ENCODE measurements at places on chromosomes 5 and 9. TPM values are rescaled to one million over a fixed set of nuclear protein-coding genes. Genes with fewer than 3 reads are reported as not detected.
A peak's percentile ranks its signal among the peaks of the same experiment; 100 is the strongest.

The ATG12 gene
- total RNA-seq = 270 TPM

GRCh38 chr9:75544815-75545214, 345.7 kb upstream of the PCSK5 start:
- DNase-seq = no peak

GRCh38 chr9:134955801-134956200, 38.1 kb upstream of the FCN1 start:
- DNase-seq = no peak

The TOPORS gene
- 12.7 TPM for total RNA-seq

DNA sequence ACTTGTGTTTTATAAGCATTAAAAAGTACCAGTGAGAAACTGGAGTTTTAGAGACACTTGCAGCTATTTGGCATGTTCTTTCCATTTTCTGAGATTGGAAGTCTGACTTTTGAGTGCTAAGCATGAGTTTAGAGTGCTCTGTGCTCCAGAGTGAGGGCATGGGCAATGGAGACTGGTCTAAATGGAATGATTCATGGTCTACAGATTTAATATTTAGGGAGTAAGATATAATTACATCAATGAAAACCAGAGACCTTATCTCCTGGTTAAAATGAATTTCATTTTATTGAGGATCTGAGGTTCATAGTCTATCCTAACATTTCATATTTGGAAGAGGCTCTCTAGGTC, 135.9 kb upstream of the RPS23 start:
- DNase-seq = no peak

The IL9 gene
- total RNA-seq = not detected

The LIX1 gene
- total RNA-seq = not detected

GRCh38 chr5:18882154-18882553, 1105.8 kb downstream of the CDH18 start:
- DNase-seq = no peak

- no peak for DNase-seq
Measured at GRCh38 chr9:10050016-10050415, 562.8 kb downstream of the PTPRD start.

DNA sequence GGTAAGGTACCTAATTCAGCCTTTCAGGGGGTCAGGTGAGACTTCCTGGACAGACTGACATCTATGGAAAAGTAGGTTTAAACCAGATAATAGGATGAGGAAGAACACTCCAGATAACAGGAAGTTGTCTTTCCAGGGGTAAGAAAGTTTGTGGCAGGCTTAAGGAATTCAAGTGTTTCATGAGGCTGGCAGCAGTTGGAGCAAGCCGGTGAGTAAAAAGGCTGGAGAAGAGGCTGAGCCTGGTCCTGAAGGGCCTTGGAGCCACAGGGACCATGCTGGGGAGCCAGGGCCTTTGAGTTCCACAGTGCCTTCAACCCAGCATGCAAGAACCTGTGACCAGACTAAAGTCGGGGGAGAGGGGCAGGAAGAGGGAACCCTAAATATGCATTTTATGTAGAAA, 353.4 kb downstream of the SPOCK1 start:
- DNase-seq = no peak

DNA sequence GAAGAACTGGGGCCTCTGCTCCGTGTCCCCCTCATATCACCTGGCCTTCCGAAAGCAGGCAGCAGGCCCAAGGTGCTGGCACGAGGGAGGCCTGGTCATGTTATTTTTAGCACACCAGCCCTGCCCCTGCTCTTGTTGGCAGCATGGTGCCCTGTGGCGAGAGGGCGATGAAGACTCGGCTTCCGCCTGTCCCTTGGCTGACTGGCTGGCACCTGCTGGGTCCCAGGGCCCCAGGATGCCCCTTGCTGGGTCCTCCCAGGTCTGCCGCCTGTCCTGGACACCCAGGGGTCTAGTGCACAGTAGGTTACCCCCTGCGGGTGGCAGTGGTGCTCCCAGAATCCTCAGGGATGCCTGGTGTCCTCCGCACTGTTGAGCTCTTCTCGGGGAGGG, 77.0 kb downstream of the RXRA start:
- no peak for DNase-seq

GRCh38 chr5:34022121-34022705, 14.4 kb upstream of the AMACR start:
- no peak for DNase-seq

GRCh38 chr5:179873588-179874110, 15.0 kb upstream of the MRNIP start:
- DNase-seq = no peak

GRCh38 chr5:155794795-155795194, 532.2 kb upstream of the SGCD start:
- DNase-seq = peak; percentile 8

The LCN15 gene
- total RNA-seq = 0.76 TPM
